C1 segment of cervical spinal cord (tissue), 14 donors: ENCODE measurements at places on chromosomes 12 and 14.

- DNase-seq, result no peak
Observed at GRCh38 chr12:132075714-132076553, 68.2 kb downstream of the DDX51 start.

- no peak for DNase-seq
Observed at GRCh38 chr12:117502633-117503032, 141.2 kb upstream of the NOS1 start.

DNA sequence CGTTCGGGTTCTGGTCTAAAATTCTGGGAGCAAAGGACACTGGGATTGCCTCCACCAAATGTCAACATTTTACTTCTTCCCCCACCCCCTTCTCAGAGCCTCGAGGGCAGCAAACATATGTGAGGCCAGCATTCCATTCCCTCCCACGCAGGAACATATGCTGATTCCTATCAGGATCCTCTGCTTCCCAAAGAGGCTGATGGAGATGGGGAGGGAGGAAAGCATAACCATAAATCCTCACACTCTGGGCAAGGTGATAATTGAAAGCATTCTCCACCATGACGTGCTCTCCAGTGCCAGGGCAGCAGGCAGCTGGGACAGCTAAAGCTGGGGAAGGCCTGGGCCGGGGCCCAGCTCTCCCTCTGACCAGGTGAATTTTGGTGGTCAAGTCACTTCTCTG, 395.0 kb downstream of the ZFP36L1 start:
- no peak for DNase-seq

GRCh38 chr12:41221491-41221890, 33.4 kb downstream of the PDZRN4 start:
- no peak for DNase-seq

DNA sequence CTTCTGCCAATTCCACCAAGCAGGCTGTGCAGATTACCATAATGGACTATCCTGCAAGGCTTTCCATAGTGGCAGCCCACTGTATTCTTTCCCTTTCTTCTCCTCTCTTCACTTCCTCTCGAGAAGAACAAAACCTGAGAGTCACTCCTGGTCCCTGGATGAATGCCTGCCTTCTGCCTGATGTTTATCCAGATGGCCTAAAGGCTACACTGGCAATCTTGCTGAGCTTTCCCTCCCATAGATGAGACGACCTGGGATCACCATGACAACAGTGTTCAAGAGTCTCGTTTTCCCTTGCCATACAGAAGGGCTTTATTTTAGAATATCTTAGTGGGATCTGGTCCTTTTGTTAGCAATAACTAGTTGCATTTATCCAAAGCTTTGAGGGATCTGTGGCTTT, 142.3 kb downstream of the RTN1 start:
- no peak for DNase-seq

DNA sequence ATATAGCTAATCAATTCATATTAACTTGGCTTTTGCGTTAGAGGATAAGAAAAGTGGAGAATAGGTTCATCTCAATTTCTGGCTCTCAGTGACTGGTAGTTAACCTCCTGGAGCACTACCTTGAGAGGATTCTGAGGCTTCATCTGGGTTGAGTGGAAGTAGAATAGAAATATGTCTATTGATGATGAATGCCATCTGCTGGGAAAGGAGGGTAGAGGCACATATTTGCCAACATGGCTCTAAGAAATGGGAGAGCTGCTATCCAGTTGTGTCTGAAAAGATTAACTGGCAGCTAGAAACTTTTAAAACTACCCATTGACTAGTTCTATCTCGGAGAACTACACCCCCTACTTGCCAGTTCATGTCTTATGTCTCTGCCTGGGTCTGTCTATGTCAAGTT, 530.1 kb downstream of the NRXN3 start:
- no peak for DNase-seq
